Liver (tissue), 10 donors: ENCODE measurements at places on chromosomes 5 and 9. TPM values are rescaled to one million over a fixed set of nuclear protein-coding genes. Genes with fewer than 3 reads are reported as not detected.

RAD17 gene
- 14.4 TPM for total RNA-seq

IFNE gene
- total RNA-seq = not detected

PCDHGB4 gene
- total RNA-seq = 2.8 TPM

SOX30 gene
- not detected for total RNA-seq

WNT8A gene
- total RNA-seq = not detected

EFCAB9 gene
- not detected for total RNA-seq

CENPP gene
- total RNA-seq = 1.7 TPM

ROPN1L gene
- 1.3 TPM for total RNA-seq

GPRIN1 gene
- total RNA-seq = 0.23 TPM

SLC35D2 gene
- total RNA-seq = 44.6 TPM

LCN9 gene
- total RNA-seq = not detected

C9orf50 gene
- total RNA-seq = 0.23 TPM

GPR151 gene
- total RNA-seq = not detected

TRIM36 gene
- total RNA-seq = 0.47 TPM

ANKHD1 gene
- 116 TPM for total RNA-seq

ADGRD2 gene
- not detected for total RNA-seq

ELOVL7 gene
- total RNA-seq = 2.3 TPM

SPOUT1 gene
- total RNA-seq = 13.7 TPM

USP20 gene
- 19.8 TPM for total RNA-seq

RAPGEF1 gene
- total RNA-seq = 14.1 TPM

LCN12 gene
- total RNA-seq = 2.3 TPM

HAVCR2 gene
- total RNA-seq = 5.5 TPM

SLC34A1 gene
- 1.0 TPM for total RNA-seq

GLE1 gene
- total RNA-seq = 19.5 TPM

PCDHB16 gene
- total RNA-seq = 0.09 TPM

CD72 gene
- total RNA-seq = 5.7 TPM

POU5F2 gene
- total RNA-seq = 2.2 TPM

SLC9A3 gene
- total RNA-seq = 1.0 TPM

LECT2 gene
- 93.8 TPM for total RNA-seq

PCDHA4 gene
- total RNA-seq = 0.08 TPM

CARTPT gene
- not detected for total RNA-seq

PIP5KL1 gene
- total RNA-seq = 1.5 TPM

SPATA31A3 gene
- total RNA-seq = not detected

CAMK4 gene
- 1.4 TPM for total RNA-seq

TTC23L gene
- 0.19 TPM for total RNA-seq

PFDN1 gene
- total RNA-seq = 14.0 TPM

PGGT1B gene
- total RNA-seq = 15.7 TPM
